ENCODE measurements at places on chromosomes 1 and 21.

DNA sequence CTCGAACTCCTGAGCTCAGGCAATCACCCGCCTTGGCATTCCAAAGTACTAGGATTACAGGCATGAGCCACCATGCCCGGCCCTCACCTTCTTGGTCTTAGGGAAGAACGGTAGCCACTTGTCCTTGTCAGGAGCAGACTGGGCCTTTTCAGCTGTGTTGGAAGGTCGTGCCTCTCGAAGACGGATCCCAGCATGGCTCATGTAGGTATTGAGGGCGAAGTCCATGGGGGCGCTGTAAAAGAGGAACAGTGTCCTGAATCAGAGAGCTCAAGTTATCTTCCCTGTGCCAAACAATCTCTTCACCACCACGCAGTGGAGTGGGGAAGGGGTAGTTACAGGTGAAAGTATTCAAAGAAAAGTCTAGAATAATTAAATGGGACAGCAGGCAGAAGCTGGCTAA, 35.9 kb downstream of the LRRC71 start:
- DNase-seq: no peak

DNA sequence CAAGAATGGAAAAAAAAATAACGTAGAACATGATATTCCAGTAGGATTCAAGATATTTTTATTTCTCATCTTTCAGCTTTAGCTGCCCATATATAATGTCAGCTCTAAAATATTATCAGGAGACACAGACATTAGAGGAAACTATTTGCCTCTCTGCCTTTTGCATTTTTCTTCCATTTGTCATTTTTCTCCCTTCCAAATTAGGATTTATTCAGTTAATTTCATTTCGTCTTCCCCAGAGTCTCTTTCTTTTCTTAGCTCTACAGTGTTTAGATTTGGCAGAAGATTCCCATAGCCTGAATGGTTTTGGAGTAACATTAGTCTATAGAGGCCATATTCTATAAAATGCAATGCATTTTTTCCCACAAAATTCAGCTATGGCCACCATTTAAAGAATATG, 5.1 kb upstream of the ENAH start:
- no peak for DNase-seq

GRCh38 chr21:15160136-15160535, 95.3 kb upstream of the NRIP1 start:
- no peak for DNase-seq

DNA sequence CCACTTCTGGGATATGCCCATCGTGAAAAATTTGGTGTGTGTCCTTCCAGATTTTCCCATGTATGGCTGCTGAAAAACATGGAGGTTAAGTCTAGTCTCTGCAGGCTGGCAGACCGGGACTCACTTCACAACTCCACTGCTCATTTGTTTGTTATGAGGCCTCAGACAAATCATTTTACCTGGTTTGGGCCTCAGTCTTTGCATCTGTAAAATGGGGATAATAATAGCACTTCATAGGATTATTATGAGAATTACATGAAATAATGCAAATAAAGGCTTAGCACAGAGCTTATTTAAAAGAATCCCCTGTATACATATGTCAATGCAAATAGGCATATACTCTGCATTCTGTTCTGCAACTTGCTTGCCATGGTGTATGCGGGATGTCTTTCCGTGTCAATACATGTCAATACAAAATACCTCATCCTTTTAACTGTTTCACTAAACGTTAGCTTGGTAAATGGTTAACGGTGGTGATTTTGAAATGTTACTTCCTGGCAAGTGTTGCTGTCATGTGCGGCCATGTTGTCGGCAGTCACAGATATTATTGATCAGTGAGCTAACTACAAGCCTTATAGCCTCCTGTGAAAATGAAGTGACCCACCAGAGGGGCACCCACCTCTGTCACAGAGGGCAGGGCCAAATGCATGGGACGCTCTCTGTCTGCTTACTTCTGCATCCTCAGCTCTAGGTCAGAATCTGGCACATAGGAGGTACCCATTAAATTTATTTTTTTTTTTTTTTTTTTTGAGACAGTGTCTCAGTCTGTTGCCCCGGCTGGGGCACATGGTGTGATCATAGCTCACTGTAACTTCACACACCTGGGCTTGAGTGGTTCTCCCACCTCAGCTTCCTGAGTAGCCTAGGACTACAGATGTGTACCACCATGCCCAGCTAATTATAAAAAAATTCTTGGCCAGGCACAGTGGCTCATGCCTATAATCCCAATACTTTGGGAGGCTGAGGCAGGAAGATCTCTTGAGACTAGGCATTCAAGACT, 4.3 kb downstream of the LCK start:
- no peak for DNase-seq

DNA sequence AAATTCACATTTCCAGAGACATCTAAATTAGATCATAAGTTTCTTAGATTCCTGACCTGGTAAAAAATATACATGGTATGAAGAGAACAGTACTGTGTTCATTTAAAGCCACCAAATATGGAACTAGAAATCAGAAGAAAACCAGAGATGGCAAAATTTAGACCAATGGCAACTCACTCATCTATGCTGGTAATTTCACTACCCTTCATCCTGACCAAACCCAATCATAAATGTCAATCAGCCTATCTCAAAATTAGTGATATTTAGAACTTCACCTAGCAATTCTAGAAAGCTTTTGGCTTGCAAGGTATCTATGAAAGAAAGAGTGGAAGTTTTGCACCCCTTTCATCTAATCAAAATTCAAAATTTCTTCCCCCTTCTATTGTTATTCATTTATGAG, 107.7 kb downstream of the NIBAN1 start:
- no peak for DNase-seq

DNA sequence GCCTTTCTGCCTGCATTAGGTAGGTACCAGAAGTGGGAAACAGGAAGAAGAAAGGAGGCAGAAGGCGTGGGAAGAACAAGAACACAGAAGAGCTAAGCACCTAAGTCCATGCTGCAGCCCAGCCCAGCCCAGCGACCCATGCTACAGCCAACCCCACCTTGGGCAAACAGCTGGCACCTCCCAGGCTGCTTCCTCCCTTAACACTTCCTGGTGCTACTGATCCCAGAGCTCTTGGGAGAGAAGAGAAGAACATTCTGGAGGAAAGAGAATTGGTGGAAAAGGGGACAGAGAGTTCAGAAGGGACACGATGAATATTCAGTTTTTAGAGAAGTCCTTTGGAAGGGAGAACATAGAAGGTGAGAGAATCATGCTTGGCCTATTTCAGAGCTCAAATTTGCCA, 28.5 kb downstream of the PLEKHA6 start:
- DNase-seq: no peak

DNA sequence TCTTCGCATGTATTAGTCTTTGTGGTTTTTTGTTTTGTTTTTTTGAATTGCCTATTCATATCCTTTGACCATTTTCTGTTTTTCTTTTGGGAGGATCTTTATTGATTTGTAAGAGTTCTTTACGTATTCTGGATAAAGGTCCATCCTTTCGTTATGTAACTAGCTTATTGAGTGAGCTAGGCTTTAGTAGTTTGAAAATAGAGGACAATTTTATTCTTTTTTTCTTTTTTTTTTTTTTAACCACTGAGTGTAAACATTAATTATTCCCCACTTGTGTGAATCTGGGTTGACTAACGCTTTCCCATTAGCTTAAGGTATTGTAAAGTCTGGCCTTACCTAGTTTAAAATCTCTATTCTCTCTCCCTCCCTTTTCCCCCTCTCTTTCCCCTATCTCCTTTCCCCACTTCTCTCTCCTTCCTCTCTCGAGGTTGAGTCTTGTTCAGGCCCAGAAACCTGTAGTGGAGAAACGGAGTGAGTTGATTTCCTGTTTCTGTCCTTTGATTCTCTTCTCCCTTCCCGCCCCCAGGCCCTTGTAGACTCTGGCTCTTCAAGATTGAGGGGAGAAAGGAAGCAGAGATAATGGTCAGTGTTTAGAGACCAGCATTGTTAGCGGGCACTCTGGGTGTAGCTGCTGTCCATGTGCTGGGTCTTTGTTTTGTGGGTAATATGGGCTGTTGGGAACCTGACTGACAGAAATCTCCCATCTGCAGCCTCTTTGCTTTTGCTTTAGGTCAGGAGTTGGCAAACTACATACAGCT, 1.5 kb downstream of the MORC3 start:
- no peak for DNase-seq

- no peak for DNase-seq
These were observed 68.3 kb upstream of the ST6GALNAC3 start for GRCh38 chr1:76006234-76006633.

- DNase-seq: no peak
These were observed 1192.7 kb downstream of the KCNT2 start for GRCh38 chr1:195415584-195415983.

DNA sequence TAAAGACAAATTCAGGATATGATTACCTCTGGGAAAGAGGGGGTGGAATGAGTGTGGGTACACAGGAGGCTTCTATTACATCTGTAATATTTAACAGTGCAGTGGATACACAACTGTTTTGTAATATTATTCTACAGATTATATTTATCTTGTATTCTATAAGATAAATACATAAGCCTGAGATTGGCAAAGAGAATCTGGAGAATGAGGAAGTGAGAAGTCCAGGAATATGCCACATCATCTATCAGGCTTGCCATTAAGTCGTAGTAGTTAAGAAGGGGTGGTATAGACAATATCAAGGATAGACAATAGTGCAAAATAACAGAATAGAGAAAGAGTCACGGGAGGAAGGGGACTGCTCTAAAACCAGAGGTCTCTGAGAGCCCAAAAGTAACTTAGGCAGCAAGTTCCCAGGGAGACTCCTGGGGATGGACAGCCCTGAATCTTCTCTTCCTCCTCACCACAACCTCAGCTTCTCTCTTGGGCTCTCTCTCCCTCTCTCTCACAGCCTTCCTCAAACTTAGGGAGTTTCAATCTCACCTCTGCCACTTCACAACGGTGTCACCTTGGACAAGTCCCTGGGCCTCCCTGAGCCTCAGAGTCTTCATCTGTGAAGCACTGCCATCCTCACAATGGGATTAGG, 14.0 kb upstream of the PTAFR start:
- DNase-seq: no peak

- no peak for DNase-seq
These were observed 112.9 kb downstream of the HLX start for GRCh38 chr1:220991959-220992704.
